Stimulated activated CD8-positive, alpha-beta memory T cell treated with anti-CD3 and anti-CD28 coated beads, Interleukin-4, amount 100 ng/mL, for 1 hour (primary cell): ENCODE measurements at places on chromosomes 1 and 21.

GRCh38 chr1:101167891-101168290 is 68.9 kb upstream of the S1PR1 start:
- DNase-seq = no peak

DNA sequence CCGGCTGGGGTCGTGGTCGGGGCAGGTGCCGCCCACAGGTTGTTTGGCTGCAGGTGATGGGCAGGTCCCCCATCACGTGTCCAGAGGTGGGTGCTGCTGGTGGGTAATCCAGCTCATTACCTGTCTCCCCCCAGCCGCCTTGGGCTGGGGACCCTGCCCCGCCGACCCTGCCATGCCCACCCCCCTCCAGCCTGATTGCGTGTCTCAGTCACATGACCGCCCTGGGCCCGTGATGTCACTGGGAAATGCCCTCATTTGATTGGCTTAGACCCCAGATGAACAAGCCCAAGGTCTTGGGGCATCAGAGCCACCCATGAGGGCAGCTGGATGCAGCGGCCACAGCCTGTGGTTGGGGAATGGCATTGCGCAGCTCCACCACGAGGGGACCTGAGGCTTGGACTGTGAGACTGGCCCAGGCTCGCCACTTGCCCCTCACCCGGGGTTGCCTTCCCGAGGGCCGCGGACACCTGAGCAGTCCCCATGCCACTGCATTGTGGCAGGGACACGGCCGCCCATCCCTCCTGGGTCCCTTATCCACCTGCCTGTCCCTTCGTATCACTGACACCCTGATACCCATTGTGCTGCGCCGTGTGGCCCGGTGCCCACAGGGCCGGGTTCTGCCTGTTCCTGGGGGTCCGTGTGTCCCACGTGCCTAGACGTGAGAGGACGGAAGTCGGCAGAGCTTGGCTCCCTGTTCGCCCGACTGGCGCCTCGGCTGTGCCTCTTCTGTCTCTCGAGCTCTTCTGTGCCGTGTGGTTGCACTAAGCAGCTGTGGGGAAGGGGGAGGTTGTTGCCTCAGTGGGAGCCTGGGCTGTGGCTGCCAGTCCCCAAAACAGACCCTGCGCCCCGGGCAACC is 68.0 kb downstream of the FAAP20 start:
- no peak for DNase-seq

DNA sequence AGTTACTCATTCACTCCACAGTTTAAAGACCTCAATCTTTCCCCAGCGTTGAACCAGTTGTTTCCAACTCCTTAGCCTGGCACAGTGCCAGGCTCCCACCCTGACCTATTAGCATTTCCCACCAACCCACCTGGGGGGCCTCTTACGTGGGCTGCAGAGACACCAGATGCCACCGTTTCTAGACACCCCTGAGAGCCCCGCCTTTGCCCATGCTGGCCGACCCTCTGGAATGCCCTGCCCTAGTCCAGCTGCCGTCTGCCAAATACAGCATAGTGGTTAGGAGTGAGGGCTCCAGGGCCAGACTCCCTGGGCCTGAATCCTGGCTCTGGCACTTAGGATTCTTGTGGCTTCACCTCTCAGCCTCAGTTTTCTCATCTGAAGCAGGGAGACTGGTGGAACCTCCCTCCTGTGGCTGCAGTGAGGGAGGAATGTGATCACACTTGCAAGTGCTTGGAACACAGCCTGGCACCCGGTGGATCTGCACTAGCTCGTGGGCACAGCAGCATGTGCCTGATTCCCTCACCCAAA is 65.2 kb downstream of the TMCO4 start:
- DNase-seq = no peak

DNA sequence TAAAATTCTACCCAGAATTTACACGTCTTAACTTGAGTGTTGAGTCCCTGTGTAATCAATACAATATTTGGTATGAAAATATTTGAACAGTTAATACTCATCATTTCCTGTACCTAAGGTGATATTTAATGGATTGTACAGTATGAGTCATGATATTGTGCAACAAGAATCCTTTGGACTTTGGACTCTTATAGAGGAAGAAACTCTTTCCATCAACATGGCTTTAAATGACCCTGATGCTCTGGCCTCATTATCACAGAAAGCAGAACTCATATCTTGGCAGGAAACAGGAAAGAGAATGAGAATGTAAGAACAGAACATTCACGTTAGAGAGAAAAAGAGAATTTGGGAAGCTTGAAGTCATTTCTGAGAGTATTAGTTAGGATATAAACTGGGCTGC is 168.8 kb upstream of the B3GALT2 start:
- DNase-seq = no peak

DNA sequence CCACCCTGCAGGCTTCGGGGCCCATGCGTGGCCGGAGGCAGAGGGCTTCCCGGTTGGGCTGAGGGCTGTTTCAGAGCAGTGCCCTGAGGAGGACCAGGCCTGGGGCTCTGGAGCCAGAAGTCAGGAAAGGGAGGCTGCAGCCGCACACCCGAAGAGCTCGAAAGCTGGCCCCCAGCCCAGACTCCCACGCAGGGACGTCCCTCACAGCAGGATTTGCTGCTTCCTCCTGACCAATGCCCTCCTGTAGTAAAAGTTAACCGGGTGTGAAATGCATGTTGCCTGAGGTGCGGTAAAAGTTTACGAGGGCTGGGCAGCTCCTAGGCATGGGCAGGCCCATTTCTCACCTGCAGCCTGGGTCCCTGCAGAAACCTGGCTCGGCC is 101.5 kb upstream of the ARHGEF16 start:
- no peak for DNase-seq

GRCh38 chr1:43856188-43856587 is 77.4 kb upstream of the ARTN start:
- no peak for DNase-seq

DNA sequence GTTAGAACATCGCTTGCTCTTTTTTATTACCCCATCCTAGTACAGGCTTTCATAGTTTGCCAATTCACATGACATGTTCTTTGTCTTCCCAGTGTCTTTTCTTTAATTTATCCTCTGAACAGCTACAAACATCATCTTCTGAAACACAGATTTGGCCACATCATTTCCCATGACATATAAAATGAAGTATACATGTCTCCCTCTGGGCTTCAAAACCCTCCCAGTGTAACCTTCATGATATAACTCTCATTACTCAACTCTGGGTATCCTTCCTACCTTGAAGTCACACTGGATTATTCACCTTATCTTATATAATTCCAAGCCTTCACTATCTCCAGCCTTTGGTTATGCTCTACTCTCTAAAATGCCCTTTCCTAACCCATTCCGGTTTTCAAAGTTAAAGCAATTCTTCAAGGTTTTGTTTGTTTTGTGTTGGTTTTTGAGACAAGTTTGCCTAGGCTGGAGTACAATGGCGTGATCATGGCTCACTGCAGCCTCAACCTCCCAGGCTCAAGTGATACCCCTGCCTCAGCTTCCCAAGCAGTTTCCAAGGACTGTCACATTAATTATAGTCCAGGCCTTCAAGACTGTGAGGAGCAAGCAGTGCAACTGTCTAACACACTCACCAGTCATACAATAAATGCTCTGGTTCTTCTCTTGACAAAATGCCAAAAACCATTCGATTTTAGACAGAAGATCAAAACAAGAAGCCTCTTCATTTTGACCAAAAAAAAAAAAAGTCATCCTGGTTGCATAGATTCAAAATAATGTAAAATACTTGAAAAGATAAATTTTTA is 5.8 kb downstream of the RGS1 start:
- DNase-seq = no peak

- DNase-seq = no peak
Observed at GRCh38 chr1:205458777-205459566, 3.1 kb upstream of the BLACAT1 start.

DNA sequence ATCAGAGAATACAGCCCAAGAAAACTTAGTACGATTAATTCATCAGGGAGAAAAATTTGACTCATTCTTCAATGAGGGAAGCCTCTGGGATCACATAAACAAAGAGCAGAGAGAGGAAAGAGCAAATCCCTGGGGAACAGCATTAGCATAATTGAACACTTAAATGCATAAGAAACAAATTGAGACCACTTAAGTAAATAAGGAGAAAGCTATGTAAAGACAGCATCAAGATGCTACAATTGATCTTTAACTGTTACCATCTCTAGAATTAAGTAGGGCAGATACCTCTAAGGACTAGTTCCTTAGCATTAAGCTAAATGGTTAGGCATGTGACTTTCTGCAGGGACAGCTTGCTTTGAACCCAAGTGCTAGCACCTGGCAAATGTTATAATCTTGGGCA is 265.1 kb upstream of the NEGR1 start:
- DNase-seq = no peak

- no peak for DNase-seq
Observed at GRCh38 chr1:202084791-202085681, 37.7 kb upstream of the GPR37L1 start.

GRCh38 chr1:117820096-117820495 is 109.3 kb downstream of the GDAP2 start:
- DNase-seq = no peak

GRCh38 chr21:34353182-34353581 is 10.6 kb upstream of the KCNE2 start:
- no peak for DNase-seq

DNA sequence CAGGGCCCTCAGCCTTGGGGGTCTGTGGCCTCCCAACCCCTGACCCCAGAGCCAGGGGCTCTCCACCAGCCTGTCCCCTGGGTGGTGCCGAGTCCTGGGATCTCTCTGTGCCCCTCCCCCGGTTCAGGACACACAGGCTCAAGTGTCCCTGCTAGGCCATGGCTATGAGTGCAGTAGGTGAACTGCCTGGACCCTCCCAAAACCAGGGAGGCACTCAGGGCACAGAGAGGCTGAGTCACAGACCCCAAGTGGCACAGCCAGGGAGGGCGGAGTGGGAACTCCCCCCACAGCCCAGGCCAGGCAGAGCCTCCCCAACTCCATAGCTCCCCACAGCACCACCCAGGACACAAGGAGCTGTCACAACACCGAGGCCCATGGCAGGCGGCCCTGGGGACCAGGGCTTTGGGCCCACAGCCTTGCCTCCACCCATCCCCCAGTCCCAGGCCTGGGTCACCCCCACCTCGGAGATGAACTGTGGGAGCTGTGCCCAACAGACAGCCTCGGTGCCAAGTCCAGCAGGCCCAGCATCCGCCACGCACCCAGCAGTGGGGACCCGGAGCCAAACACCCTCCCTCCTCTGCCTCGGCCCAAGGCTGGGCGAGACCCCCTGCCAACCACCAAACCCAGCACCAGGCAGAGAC is 3.2 kb downstream of the DVL1 start:
- no peak for DNase-seq

GRCh38 chr1:23591460-23592208 is 32.3 kb upstream of the ID3 start:
- DNase-seq = no peak

- DNase-seq = no peak
Observed at GRCh38 chr1:48695161-48695560, 81.5 kb downstream of the BEND5 start.
